ENCODE measurements at places on chromosomes 1 and 21.

DNA sequence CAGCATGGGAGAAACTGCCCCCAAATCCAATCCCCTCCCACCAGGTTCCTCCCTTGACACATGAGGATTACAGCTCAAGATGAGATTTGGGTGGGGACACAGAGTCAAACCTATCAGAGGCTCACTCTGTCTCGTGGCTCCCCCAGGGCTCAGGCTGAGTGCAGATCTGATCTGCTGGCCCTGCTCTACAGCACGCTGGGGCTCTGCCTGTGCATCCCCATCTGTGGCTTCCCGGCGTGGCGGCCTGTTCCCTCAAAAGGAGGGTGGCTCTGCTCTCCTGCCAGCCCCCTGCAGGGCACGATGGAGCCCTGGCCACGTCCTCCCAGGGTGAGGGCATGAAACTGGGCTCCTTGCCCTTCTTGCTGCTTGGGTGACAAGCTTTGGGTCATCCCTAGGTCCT is 19.8 kb upstream of the SMYD3 start:
- no peak for DNase-seq

DNA sequence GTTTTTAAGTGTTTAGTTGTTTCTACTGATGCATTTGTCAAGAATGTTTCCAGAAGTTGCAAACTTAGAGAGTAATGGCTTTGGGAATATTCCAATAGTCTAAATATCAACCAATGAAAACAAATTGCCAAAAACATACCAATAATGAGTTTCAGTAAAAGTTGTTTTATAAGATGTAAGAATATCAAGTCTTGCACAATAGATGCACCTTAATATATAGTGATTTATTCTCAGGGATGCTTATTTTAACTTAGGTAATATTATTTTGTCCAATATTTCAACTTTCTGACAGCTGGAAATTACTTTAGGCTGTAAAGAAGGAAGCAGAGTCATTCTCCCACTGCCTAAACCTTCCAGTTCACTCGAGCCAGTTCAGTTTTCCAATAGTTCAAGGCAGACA is 5.4 kb upstream of the NMNAT2 start:
- DNase-seq, result no peak

GRCh38 chr1:106457368-106457767 is 599.1 kb upstream of the PRMT6 start:
- no peak for DNase-seq

- no peak for DNase-seq
Measured at GRCh38 chr1:83024251-83024767, 974.6 kb downstream of the TTLL7 start.

GRCh38 chr1:50681931-50682330 is 258.7 kb upstream of the DMRTA2 start:
- DNase-seq, result no peak

Data from activated naive CD4-positive, alpha-beta T cell treated with Interleukin-2 at 50 U/mL for 16 hours (primary cell).